ENCODE measurements at places on chromosomes 7 and 10.

- no peak for DNase-seq
Observed at GRCh38 chr7:231858-232246, 39.5 kb downstream of the FAM20C start.

DNA sequence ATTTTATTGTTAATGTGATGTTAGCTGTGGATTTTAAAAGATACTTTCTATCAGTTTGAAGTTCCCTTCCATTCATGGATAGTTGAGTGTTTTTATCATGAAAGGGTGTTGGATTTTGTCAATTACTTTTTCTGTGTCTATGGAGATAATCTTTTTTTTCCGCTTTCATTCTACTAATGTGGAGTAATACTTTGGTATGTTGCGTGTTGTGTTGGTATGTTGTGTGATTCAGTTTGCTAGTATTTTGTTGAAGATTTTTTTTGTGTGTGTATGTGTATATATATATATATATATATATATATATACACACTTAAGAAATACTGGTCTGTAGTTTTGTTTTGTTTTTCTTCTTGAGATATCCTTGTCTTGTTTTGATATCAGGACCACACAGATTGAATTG is 100.3 kb downstream of the CCSER2 start:
- peak; percentile 19 for DNase-seq

GRCh38 chr7:130356876-130357611 is 12.4 kb downstream of the CPA5 start:
- peak; percentile 86 for DNase-seq

DNA sequence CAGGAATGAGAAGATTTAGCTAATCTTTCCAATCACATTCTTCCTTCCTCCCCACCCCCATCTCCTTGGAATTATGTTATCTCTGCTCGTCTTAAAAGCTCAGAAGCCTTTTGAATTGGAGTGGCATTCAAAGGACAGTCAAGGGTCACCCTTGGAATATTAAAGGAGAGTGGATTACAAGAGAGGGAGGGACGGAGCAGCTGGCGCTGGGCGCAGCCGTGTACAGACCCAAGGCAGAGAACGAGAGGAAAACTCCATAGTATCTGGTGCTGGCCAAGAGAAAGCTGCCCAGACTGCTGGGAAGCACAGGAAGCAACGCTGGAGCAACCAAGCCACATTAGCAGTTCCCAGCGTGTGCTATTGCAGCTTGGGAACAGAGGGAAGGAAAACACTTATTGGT is 95.7 kb downstream of the POU6F2 start:
- DNase-seq: no peak

- peak; percentile 87 for DNase-seq
Observed at GRCh38 chr7:43756368-43757072, 2.0 kb upstream of the BLVRA start.

DNA sequence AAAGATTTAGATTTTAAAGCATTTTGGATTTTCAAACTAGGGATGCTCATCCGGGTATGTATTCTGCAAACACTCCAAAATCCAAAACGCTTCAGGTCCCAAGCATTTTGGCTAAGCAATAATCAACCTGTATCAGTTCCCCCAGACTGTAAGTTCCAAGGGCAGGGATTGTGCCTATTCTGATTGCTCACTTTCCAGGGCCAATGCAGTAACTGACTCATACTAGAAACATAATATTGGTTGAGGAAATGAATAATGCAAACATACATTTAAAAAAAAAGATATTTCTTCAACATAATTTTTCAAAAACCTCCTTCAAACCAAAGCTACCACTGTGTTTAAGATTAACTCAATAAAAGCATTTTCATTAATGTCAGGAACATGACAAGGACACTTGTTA is 69.5 kb downstream of the HIBADH start:
- peak; percentile 22 for DNase-seq

DNA sequence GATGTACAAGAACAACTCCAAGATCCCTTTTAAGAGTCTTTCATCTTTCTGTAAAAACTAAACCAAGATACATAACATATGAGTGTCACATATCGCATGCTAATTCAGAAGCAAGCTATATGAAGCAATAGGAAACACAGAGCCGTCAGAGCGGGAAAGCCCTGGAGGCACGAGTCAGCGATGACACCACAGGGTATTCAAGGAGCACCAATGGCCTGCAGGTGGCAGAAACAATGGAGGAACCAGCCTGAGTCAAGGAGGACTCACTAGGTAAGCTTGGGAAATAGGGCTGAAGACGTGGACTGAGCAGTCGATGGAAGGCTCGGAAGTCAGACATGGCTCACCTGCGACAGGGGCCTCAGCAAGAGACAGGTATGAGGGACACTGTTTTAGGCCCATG is 214.4 kb downstream of the FAM107B start:
- peak; percentile 41 for DNase-seq

GRCh38 chr7:3154881-3155494 is 111.3 kb upstream of the CARD11 start:
- DNase-seq: peak; percentile 23

GRCh38 chr10:86367152-86367951 is 757 bp upstream of the GRID1 start:
- no peak for DNase-seq

DNA sequence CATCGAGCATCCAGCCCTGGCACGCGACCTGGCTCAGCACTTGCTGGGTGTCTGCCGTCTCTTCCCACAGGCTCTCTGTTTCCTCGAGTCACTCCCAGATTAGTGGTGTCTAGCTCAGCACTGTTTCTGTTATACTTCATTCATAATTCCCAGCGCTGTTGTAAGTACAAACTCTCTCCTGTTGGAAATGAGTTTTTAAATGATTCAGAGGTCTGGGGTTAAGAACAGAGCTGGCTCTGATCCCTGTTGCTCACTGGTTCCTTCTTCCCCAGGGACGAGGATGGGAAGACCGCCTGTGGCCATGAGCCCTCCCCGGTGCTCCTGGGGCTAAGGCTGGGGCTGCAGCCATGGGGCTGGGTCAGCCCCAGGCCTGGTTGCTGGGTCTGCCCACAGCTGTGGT is 17.3 kb upstream of the C10orf95 start:
- DNase-seq: peak; percentile 20

- no peak for DNase-seq
Observed at GRCh38 chr7:150971242-150972022, 6.7 kb downstream of the KCNH2 start.

- DNase-seq: no peak
Observed at GRCh38 chr10:73556855-73557254, 34.3 kb downstream of the USP54 start.

DNA sequence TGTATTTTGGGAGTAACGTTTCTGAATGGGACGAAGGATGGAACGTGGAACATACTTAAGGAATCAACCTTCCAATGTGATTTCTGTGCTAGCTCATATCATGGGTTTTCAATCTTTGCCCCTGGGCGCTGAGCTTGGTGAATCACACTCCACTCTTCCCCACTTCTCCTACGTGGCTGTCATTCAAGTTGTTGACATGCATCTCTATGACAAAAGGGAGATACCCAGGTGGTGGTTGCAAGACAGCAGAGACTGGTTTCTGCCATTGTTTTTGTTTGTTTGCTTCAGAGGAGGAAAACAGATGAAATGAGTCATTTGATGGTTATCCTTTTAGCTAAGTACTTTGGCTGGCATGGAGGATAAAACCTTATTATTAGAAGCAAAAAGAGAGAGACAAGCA is 573.9 kb downstream of the GATA3 start:
- DNase-seq: no peak

DNA sequence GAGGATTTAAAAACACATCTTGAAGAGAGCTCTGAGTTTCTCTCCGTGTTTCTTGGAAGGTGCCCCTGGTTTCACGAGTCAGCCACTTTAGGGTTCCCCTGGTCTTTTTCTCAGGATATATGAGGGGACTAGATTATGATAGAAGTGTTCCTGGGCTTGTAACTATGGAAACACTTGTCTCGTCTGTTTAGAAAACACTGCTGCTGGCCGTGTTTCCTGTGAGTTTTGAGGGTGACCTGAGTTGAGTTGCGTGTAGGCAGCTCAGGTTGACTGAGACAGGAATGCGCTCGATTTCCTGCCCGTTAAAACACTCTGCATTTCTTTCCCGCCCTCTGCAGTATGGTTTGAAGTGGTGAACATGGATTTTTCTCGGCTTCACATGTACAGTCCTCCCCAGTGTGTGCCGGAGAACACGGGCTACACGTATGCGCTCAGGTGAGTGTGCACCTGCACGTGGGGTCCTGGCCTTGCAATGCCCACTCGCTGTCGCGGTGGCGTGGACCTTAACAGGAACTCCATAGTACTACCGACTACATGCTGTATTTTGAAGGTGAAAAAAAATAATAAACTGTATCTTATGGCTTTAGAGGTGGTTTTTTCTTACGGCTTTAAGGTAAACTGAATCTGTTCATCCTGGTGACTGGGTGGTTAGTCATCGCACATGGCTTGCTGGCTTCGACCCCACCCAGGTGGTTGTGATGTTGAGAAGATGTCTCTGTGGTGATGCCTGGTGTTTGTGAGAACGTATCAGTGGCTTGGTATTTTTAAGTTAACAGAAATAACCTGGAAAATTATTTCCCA is at the start of gene SUN1:
SUN1 (plus strand) TSS at position 310 of the 801 bp plus-strand sequence; CDS start at position 359, 49 bp downstream.
- DNase-seq: peak; percentile 76

DNA sequence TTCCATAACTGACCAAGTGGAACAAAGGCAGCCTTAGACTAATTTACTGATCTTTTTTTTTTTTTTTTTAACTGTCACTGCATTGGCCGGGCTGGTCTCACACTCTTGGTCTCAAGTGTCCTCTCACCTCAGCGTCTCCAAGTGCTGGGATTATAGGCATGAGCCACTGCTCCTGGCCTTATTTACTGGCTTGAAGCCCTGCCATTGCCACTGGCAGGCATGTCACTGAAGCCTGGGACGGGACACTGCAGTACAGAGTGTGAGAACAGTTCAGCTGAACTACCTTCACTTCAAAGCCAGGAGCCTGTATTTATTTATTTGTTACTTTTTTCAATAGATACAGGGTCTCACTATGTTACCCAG is 15.4 kb upstream of the ARHGAP12 start:
- DNase-seq: no peak

GRCh38 chr10:119784340-119785067 is 58.7 kb downstream of the INPP5F start:
- peak; percentile 15 for DNase-seq

DNA sequence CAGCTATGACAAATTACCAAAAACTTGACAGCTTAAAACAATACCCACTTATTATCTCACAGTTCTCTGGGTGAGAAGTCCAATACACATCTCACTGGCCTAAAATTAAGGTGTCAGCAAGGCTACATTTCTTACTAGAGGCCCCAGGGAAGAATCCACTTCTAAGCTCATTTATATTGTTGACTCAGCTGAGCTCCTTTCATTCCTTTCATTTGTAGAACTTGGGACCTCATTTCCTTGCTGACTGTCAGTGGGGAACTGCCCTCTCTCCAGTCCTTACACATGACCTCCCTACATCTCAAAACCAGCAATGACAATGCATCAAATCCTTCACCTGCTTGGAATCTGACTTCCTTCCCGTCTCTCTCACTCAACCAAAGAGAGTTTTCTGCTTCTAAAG is 240.3 kb downstream of the IPMK start:
- no peak for DNase-seq

GRCh38 chr10:88361494-88361893 is 221.6 kb downstream of the RNLS start:
- no peak for DNase-seq

- no peak for DNase-seq
Observed at GRCh38 chr7:34090816-34091215, 185.5 kb downstream of the BMPER start.

DNA sequence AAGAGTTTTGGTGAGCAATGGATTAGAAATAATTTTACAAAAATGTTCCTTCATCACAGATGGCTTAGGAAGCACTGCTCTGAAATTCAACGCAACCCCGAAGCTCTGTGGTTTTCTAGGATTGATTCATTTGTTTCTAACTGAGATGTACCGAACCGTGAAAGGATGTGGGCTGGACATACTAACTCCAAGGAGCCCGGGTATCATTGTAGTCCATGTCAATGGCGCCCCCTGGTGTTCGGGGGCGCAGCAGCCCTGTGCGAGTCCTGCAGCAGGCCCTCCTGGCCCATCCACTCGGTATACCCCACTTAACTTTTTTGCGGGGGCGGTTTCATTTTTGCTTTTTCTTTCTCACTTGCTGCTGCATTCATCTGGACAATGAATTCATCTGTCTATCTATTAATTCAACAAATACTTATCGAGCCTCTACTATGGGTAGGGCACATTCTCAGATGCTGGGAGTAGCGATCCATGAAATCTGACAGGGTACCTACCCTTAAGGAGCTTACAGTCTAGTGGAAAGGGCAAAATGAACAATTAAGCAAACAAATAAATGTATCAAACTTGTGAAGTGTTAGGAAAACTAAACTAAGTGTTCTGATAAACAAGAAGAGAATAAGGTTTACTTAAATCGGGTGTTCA is 25.2 kb upstream of the ITPRID1 start:
- DNase-seq: peak; percentile 47

DNA sequence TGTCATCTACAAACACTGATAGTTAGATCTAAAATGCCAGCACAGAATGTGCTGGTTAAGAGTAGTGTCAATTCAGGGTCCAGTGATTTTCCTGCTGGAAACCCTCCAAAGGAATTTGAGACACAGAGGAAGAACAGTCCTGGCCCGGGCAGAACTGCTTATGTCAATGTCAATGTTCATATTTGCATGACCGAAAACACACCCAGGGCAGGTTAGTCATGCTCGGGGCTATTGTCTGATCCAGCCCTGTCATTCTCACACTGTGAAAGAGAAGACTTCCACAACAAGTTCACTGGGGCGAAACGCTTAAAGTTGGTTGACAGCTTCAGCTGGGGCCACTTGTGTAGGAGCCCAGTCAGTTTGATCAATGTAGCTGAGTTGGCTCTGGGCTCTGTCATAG is 139.3 kb downstream of the C1GALT1 start:
- DNase-seq: no peak

- no peak for DNase-seq
Observed at GRCh38 chr10:44249490-44249889, 135.4 kb downstream of the CXCL12 start.

DNA sequence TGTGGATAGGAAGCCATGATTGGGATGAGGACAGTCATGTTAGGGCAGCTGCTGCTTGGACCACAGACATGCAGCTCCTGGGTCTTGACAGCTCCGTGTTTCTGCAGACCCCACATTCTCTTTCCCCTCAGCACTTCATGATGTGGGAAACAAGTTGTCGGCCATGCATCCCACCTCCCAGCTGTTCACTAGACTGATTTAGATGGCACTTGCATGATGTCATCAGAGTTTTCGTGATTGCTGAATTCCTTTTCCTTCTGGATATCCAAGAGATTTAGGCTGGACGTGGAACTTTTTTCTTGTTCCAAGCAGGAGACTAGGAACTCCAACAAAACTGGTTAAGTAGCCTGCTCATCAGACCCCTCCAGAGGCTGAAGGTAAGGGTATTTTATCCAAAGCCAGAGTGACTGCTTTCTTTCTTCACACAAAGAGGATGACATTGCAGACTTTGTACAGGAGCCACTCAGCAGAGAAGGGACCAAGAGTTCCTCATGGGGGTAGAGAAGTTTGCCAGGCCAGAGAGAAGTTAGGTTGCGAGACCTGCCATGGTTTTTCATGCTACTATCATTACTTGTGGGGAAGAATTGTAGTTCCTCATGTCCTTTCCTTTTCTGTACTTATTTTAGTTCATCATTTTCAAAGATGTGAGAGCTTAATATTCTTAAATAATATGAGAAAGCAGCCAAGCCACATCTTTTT is 117.7 kb upstream of the GJD4 start:
- DNase-seq: peak; percentile 6

- DNase-seq: peak; percentile 78
Observed at GRCh38 chr10:48634198-48634983, 29.5 kb upstream of the ARHGAP22 start.

- no peak for DNase-seq
Observed at GRCh38 chr10:47379445-47379785, 4.7 kb downstream of the ZNF488 start.

GRCh38 chr10:43190775-43191174 is 52.5 kb downstream of the CSGALNACT2 start:
- peak; percentile 26 for DNase-seq

- no peak for DNase-seq
Observed at GRCh38 chr7:5005066-5005465, 40.6 kb upstream of the RBAK start.
